ENCODE measurements at places on chromosomes 2 and 18.

DNA sequence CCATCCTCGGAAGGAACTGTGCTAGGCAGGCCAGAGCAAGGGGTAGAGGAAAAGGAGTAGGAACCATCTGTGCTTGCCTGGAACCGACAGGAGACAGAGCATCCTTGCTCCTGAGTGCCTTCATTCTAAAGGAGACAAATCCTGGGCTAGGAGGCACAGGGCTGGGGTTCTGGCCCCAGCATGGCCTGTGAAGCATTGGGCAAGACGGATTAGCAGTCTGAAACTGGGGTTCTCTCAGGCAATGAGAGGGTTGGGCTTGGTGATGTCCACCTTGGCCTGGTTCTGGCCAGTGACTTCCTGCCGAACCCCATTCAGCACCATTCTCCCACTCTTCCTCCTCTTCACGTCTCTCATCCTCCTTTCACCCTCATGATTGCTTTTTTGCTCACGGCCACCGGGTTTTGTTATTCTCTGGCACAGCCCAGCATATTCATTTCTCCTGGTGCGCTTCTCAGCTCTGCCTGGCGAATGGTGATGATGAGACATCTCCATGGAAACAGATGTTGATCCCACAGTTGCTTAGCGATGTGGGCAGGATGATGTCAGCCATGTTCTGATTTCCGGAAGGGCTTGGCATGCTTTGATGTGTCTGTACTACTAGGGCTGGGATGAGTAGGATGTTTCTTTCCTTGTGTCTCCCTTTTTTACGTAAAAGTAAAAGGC lies 127.7 kb downstream of the CAPN13 start:
- no peak for DNase-seq

DNA sequence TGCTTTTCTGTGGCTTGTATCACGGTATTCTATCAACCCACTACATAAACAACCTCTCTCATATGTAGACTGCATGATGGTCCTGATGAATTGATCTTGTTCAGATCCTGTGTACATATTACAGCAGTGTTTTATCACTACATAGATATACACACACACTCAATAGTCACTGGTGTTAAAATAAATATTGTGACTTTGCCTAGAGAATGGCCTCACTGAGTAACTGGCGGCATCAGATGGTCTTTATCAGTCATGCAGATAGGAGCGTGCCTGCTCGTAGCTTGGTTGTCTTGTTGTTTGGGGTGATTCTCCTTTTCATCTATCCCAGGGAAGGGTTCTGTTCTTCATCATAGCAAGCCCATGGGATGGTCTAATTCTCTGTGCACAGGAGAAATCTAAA lies 18.4 kb upstream of the CTAGE1 start:
- no peak for DNase-seq

DNA sequence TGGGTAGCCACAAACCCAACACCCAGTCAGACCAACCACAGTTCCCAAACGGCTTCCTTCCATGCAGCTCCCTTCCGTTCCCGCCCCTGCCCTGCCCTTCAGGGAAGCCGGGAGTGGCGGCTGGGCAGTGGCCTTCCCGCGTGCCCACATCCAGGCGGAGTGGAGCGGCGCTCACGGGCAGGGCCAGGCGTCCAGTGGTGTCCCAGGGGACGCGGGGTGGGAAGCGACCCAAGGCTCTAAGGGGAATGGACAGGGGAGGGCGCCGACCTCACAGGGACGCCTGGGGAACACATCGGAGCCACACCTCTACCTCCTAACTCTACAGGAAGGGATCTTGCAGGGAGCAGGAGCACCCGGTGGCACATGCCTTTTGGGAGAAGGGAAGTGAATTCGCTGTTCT lies 225.9 kb upstream of the MGAT5 start:
- DNase-seq: no peak

GRCh38 chr2:203407496-203407895 lies 79.3 kb downstream of the ABI2 start:
- DNase-seq: no peak

- DNase-seq: peak; percentile 51
These were observed 34.4 kb downstream of the ZFP36L2 start for GRCh38 chr2:43191947-43192516.

DNA sequence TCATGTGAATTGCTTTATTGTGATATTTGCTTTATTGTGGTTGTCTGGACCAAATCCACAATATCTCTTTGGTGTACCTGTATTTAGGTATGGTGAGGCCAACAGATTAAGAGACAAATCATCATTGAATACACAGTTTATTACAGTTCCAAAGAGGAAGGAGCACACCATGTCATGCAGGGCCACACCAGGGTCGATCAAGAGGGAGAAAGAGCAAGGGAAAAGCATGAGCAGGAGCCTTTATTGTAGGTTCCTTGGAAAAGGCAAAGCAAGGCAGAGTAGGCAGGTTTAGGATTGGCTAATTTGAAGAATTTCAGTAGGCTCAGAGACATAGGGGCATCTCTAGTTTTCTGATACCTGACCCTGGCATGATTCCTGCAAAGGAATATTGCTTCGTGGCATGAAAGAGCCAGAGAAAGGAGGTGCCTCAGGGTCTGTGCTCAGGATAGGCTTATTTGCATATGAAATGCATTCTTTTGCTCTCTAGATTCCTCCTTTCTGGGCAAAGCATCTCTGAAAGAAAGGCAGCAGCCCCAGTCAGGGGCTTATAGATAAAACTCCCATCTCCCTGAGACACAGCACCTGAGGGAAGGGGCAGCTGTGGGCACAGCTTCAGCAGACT lies 214.2 kb upstream of the ERBB4 start:
- no peak for DNase-seq

- no peak for DNase-seq
These were observed 64.6 kb downstream of the NAPG start for GRCh38 chr18:10590412-10590811.

DNA sequence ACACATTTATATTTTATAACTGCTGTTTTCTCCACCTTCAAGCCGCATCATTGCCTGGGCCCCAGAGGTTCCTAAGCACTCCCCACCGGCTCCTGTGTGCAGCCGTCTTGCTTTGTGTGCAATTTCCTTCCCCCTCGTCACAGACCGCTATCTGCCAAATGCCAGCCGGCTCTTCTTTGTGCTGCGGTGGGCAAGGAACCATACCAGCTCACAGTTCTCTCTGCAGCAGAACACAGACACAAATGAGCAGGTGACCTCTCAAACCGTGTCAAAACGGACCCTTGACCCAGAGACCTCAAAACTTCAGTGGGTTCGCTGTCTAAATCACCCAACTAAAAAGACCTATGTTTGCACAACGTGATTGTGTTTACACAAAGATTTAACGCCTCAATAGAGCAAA lies 58.2 kb downstream of the KLF7 start:
- no peak for DNase-seq

DNA sequence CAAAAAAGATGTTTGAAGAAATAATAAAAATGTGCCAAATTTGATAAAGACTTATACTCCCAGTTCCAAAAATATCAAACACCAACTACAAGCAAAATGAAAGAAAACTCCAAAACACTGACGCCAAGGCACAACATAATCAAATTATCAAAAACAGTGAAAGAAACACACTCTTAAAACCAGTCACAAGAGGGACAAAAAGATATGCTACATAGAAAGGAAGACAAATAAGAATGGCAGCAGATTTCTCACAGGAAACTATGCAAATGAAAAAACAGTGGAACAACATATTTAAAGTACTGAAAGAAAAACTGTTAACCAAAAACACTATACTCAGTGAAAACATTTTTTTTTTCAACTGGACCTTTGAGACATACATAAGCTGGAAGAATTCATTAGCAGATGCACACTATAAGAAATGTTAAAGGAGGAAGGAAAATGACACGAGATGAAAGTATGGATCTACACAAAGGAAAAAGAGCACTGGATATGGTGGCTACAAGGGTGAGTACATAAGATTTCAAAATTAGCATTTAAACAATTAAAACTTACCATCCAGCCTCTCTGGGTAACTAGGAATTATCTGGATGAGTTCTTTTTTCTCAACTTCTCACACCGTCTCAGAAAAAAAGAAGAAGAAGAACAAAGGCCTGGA lies 94.0 kb upstream of the ACVR1C start:
- no peak for DNase-seq

DNA sequence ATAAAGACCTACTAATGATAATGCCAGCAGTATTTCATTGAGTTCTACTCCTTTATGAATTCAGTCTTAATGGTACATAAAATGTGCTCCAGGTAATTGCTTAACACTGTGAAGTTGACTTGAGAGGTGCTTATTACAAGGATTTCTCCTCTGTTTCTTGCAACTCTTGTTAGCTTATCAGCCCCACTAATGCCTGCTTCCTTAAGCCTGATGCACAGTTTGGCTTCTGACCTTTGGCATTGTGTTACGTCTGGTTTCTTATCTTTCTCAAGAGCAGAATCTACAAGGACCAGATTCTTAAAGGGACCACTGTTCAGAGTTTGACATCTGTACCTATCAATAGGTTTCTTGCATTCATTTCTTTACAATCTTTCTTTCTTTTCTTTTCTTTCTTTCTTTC lies 223.9 kb upstream of the CWC22 start:
- DNase-seq: no peak

DNA sequence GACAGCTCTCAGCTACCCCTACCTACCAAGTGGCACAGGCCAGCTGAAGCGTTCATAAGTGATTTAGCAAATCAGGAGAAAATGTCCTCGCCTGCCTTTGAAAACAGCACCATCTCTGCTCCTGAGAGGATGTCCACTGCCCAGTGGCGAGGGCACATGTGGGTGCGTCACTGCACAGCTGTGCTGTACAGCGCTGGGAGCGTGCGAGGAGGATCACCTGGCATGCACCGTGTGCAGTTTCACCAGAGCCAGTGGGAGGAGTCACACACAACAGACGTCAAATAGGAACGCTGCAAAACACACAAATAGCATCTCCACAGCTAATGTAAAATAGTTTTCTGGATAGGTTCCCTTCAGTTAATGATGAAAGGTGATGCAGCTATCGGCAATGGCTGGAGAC lies 154.1 kb downstream of the HDAC4 start:
- DNase-seq: no peak

DNA sequence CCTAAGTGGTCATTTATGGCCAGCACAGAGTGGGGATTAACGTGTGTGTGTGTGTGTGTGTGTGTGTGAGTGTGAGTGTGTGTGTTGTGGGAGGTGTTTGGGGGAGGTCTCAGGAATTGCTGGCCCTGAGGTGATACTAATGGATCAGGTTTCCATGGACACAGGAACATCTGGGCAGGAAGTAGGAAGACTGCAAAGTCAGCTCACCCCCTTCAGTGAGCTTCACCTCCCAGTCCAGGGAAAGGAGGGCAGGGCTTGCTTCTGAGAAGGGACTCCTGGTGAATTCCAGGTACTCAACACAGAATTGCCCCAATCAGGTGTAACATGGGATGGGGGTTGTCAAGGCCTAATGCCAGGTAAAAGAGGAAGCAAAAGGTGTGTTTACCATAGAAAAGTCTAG lies 30.3 kb upstream of the IL1R1 start:
- DNase-seq: no peak

- no peak for DNase-seq
These were observed 187.6 kb downstream of the DOK6 start for GRCh38 chr18:69588301-69588700.

DNA sequence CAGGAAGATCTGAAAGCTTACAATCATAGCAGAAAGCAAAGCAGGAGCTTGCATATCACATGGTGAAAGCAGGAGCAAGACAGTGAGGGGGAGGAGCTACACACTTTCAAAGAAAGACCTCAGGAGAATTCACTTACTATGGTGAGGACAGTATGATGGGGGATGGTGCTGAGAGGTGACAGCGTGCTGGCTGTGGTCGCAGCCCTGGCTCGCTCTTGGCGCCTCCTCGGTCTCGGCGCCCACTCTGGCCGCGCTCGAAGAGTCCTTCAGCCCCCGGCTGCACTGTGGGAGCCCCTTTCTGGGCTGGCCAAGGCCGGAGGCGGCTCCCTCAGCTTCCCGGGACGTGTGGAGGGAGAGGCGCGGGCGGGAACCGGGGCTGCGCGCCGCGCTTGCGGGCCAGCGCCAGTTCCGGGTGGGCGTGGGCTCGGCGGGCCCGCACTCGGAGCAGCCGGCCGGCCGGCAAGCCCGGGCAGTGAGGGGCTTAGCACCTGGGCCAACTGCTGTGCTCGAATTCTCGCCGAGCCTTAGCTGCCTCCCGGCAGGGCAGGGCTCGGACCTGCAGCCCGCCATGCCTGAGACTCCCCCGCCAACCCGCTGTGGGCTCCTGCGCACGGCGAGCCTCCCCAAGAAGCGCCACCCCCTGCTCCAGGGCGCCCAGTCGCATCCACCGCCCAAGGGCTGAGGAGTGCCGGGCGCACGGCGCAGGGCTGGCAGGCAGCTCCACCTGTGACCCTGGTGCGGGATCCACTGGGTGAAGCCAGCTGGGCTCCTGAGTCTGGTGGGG lies 131.9 kb upstream of the SPATS2L start:
- DNase-seq: no peak

DNA sequence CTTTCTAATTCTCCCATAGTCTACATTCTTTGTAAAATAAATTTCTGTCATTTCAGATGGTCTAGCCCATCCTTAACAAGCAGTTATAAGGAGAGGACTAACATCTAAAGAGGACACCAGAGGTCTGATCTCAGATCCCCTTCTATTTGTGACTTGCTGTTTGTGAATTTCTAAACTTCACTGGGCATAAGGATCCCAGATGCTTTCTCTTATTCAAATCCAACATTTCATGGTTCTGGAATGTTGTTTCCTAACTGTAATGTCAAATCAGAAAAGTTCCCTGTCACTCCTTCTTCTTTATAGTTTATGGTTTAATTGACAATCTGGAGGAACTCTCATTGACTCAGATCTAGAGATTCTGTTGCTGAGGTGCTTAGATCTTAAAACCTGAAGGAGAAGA lies 430.2 kb downstream of the MEIS1 start:
- DNase-seq: no peak

- peak; percentile 45 for DNase-seq
These were observed 23.9 kb upstream of the CCDC68 start for GRCh38 chr18:54983041-54983686.

- DNase-seq: no peak
These were observed 26.8 kb downstream of the ATP8B1 start for GRCh38 chr18:57776354-57776753.

Measured in CD4-positive, alpha-beta T cell treated with Interleukin-10 for 1 hour (primary cell).